ENCODE measurements at places on chromosomes 12 and 14.

DNA sequence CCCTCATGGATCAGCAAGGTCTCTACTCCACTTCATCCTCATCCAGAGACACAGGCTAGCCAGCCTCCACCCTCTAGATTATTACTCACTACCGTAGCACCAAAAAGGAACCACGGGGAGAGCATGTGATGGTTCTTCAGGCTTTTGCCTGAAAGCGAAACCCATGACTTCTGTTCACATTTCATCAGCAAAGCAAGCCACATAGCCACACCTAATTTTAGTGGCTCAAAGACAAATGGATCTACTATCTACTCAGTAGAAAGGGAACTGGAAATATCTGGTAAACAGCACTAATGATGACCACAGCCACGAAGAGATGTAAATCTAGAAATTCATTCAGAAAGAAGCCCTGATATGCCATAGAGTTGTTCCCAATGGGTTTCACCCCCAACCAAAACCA lies 51.4 kb downstream of the VCPKMT start:
- no peak for DNase-seq

- DNase-seq: no peak
These were observed 7.9 kb upstream of the NFKBIA start for GRCh38 chr14:35412272-35413056.

GRCh38 chr14:103214461-103214958 lies 91.2 kb downstream of the TNFAIP2 start:
- DNase-seq: no peak

DNA sequence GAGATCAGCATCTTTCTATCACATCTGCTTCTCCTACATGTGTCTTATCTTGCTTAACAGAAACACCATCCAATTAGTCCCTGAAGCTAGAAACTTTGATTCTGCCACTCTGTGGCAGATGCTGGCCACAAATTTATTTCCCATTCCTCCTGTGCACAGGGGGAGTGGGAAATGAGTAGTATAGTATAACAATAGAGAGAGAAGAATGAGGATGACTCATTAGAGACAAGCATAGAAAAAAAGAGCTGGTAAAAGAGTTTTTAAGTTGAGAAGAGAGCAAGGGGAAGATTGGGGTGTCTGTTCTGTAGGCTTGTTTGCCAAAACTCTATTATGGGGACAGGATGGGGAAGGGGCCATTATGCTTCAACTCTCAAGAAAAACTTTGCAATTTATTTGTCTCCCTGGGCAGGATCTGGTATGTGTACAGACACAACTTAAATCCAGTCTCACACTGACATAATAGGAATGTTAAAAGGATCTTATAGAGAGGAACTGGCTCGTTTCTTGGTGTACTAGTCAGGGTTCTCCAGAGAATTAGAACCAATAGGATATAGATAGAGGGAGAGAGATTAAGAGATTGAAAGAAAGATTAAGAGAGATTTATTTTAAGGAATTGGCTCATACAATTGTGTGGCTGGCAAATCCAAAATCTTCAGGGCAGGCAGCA lies 142.6 kb upstream of the CPSF6 start:
- DNase-seq: no peak

- no peak for DNase-seq
These were observed 20.2 kb upstream of the DUSP16 start for GRCh38 chr12:12582895-12583303.

DNA sequence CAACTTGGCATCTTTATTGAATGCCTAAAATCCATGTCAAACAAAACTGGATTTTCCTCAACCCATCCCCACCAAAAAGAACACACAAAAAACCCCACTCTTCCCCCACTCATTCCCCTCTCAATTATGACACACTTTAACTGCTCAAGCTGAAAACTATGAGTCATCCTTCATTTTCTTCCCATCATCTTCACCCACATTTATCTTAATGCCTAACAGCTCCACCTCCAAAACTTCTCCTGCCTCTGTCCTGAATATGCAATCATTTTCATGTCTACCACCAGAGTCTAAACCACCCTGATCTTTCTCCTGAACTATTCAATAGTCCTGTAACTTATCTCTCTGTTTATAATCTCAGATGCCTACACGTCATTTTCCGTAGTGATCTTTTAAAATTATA lies 239.7 kb downstream of the BCAT1 start:
- no peak for DNase-seq

DNA sequence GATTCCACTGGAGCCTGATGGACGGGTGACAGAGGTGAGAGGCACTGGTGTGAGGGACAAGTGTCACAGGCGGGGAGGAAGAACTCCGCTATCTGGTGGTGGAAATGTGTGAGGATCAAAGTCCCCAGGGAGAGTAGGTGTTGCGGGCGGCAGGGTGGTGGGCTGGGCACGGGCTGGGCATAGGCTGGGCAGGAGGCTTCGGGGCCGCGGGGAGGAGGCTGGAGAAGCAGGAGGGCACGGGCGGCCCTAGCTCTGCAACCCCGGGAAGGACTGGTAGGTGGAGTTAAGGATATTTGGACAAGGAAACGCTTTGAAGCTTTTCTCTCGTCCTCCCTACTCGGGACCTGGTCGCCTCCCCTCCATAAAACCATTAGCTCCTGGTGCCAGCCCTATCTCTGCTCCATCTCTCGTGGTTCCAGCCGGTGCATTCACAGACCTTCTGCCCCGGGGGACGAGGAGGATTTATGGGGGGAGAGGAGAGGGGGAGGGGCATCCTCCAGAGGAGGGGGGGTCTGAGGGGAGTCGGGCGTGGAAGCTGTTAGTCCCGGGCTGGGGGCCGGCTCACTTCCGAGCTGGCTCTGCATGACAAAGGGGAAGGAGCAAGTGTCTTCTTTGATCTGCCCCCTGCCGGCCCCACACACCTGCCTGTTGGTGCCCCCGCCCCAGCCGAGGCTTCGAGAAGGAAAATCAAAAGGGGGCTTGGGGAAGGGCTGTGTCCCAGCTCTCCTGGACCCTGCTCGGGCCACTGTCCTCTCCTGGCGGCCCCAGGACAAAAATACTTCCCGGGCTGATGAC lies 504 bp downstream of the WNT5B start:
- DNase-seq: no peak
